Mucosa of descending colon (tissue), 3 donors: ENCODE measurements at places on chromosomes 16 and 17.

- no peak for DNase-seq
These were observed 50.5 kb downstream of the COPRS start for GRCh38 chr17:31808521-31809050.

DNA sequence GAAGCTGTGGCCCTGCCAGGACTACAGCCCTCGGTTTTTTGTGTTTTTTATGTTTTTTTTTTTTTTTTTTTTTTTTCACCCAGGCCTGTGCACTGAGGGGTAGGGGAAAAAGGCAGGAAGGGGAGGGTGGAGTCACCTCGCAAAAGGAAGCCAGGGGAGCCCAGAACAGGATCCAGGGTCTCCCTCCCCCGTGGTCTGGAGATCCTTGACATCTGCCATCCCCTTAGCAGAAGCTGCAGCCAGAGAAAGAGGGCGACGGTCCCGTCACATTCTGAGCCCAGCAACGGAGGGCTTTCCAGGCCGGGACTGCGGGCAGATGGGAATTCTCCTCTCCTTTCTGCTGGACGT lies 29.1 kb upstream of the PHOSPHO1 start:
- no peak for DNase-seq

DNA sequence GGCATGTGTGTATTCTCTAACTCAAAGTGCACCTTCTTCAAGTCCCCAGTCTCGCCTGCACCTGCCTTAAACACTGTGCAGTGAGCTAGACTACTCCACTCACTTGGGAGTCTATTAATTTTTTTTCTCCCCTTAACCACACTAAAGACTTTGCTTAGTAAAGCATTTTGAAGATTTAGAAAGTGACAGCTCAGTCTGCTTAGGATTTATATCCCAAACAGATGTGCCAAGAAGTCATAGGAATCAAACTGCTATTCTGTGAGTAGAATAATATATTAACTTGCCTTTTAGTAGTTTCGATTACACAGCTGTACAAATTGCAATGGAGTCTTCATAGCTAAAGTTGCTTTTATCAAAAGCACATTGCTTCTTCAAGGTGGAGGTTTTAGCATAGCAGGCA lies 47.2 kb upstream of the MED13 start:
- no peak for DNase-seq

- DNase-seq, result no peak
These were observed 96.6 kb downstream of the HIC1 start for GRCh38 chr17:2151358-2152033.

- DNase-seq, result no peak
These were observed 25.5 kb downstream of the C17orf58 start for GRCh38 chr17:67970783-67971182.

- peak; percentile 92 for DNase-seq
These were observed 22.7 kb downstream of the MYO15B start for GRCh38 chr17:75610103-75610984.

- no peak for DNase-seq
These were observed 5.9 kb downstream of the ANKFN1 start for GRCh38 chr17:56158915-56159825.

DNA sequence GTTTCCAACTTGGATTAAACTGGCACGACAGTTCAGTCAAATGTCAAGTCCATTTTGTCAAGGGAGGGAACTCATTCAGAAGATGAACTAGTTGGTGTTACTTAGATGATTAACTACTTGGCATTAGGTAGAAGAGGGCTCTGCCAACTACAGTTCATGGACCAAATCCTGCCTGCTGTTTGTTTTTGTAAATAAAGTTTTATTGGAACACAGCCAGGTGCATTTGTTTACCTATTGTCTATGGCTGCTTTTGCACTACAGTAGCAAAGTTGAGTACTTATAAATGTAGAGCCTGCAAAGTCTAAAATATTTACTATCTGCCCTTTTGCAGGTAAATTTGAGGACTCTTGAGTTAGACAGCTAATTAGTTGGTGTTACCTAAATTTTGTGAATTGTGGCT lies 410.0 kb downstream of the MAF start:
- DNase-seq, result no peak

GRCh38 chr16:69930117-69930776 lies 20.9 kb upstream of the CLEC18A start:
- no peak for DNase-seq

- no peak for DNase-seq
These were observed 12.9 kb downstream of the AKAP1 start for GRCh38 chr17:57097832-57098421.

- DNase-seq, result peak; percentile 31
These were observed 7.7 kb downstream of the HOXB4 start for GRCh38 chr17:48570325-48571023.

DNA sequence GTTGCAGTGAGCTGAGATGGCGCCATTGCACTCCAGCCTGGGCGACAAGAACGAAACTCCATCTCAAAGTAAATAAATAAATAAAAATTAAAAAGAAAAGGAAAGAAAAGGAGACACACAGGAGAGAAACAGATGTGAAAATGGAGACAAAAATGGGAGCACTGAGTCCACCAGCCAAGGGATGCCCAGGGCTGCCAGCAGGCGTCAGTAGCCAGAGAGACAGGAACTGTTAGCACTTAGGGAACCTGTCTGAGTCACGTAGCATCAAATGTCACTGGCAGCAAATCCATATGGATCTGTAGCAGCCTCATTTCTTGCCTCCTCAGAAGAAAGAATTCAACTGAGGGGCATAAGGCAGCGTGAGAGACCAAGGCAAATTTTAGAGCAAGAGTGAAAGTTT lies 79.7 kb downstream of the CYLD start:
- DNase-seq, result no peak

- DNase-seq, result no peak
These were observed 25.1 kb downstream of the SLC7A5 start for GRCh38 chr16:87844120-87844733.
